ENCODE measurements at places on chromosomes 11 and 22.

DNA sequence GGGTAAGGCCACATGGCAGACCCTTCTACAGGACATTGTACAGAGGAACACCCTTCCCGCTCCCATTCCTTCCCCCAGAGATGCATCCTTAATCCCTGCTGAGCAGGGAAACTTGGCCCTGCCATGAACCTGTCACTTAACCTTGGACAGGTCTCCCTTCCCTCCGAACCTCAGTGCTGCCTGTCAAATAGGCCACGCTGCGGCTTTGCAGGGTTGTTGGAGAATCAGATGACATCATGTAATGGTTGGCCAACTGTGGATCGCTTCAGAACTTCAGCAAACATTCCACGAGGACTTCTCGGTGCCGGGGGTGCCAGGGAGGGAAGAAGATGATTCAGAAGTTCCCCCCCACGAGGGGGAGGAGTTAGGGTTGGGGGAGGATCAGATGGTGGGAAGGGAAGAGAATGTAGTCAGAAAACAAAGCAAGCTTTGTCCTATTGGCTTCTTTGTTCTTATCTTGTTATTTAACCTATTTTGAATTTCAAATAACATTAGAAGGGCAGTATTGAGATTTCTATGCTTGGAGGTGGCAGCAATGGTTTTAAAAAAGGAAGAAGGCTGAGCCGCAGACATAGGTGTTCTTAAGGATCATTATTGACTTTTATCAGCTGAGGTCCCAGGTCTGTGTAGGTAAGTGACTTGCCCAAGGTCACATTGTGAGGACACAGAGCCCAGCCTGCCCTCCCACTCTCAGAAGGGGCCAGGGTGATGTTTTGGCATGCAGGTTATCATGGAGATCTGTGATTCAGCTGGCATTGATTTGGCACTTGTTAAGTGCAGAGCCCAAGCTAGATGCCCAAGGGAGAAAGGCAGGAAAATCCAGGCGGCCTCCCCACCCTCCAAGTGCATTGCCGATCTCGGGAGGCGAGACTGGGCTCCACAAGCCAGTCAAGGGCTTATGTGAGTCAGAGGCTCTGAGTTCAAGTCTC lies 3.1 kb downstream of the CDC42EP1 start:
- no peak for DNase-seq

- DNase-seq, result no peak
Measured at GRCh38 chr11:77661670-77662069, 24.1 kb upstream of the CLNS1A start.

DNA sequence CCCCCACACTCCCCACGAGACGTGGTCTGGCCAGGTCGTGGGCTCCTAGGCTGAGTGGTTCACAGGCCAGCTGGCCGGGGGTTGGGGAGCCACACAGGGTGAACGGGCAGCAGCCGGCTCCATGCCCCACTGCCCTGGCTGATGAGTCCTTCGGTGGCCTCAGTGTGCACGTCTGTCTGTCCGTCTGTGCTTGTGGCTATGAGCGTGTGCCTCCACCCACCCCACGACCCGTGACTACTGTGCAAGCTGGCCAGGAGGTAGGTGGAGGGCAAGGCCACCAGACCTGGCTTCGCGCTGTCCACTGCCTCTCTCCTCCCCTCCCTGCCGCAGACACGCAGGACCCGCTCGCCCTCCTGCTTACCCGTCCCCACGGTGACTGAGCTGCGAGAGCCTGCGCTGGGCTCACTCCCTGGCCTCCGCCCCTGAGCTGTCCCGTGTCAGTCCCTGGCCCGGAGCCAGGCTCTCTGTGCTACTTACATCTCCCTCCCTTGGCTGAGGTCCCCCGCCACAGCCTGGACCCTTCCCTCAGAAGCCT lies 14.1 kb downstream of the CSDC2 start:
- DNase-seq, result no peak

- no peak for DNase-seq
Measured at GRCh38 chr22:28155808-28156207, 236.8 kb upstream of the PITPNB start.

- DNase-seq, result no peak
Measured at GRCh38 chr11:134714021-134714656, 302.1 kb upstream of the B3GAT1 start.

DNA sequence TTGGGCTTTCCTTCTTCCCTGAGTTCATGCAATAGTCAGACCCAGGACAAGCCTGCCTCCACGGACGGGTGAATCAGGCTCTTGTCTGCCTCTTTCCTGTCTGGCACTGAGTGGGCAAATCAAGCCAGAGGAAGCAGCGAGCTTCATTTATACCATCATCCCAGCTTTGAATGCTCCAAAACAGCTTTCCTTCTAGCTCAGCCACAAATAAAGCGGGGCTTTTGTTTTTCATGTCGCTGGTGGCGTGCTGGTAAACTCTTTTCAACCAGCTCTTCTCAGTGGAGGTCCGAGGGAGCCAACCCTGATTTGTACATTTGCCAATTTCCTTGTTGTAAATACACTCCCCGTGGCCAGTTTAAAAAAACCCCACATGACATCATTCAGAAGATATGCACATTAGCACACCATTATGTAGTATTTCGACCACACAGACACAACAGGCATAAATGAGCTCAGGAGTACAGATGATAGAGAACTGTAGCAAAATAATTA lies 8.6 kb downstream of the C11orf91 start:
- DNase-seq, result no peak

DNA sequence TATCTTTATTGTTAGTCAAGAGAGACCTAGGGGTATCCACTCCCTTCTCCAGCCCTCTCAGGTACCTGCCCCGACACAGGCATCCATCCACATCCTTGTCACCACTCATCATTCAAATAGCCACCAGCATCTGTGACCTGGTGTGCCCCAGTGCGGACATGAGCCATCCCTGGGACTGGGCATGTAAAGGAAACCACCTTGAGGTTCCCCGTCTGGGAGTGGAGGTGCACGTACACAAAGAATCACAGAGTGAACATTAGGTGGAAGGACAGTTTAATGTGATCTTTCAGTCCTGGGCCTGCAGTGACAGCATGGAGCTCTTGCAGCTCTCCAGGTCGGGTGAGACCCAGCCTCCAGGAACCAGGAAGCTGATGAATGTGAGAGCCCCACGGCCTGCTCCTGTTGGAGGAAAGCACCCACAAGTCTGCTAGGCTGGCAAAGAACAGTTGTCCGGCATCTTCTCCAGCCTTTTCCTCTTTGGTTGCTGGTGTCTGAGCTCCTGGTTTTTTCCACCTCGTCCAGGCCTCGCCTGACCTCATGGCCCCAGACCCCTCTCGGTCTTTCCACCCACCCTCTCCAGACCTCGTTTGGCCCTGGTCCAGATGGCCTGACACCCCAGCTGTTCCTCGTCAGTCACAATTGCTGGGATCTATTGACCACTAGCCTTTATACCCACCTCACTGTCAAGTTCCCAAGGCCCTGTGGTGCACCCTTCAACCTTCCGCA lies 16.5 kb downstream of the PSMD13 start:
- DNase-seq, result no peak

GRCh38 chr11:19268909-19269308 lies 28.2 kb upstream of the E2F8 start:
- no peak for DNase-seq

DNA sequence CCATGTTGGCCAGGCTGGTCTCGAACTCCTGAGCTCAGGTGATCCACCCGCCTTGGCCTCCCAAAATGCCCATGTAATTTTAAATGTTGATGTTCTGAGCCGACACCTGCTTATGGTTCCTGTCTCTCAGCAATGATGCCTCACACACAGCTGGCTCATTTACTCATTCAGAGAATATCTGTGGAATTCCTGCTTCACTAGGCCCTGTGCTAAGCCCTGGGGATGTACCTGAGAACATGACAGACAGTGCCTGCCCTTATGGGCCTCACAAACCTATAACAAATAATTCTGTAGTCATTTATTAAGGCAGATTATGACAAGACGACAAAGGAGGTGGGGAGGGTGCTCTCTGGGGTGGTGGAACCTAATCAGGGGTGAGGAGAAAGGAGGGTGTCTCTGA lies 93.7 kb downstream of the PRR5L start:
- no peak for DNase-seq

- DNase-seq, result no peak
Measured at GRCh38 chr11:128662076-128662475, 31.8 kb upstream of the FLI1 start.

DNA sequence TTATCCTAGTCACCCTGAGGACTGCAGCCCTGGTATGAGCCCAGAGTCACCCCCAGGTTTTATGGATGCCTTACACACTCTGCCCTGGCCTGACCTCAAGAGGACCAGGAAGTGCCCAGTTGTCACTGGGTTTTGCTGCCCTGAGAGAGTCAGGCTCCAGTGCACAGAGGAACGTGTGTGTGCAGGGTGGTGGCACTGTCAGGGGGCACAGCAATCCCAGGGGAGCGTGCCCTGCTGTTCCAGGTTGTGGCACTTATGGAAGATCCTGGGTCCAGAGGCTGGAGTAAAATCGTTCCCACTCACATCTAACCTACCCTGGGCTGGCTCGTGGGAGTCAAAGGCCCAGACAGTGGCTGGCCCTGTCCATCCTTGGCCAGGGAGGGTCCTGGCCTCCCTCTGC lies 7.6 kb downstream of the APOBEC3A start:
- no peak for DNase-seq

DNA sequence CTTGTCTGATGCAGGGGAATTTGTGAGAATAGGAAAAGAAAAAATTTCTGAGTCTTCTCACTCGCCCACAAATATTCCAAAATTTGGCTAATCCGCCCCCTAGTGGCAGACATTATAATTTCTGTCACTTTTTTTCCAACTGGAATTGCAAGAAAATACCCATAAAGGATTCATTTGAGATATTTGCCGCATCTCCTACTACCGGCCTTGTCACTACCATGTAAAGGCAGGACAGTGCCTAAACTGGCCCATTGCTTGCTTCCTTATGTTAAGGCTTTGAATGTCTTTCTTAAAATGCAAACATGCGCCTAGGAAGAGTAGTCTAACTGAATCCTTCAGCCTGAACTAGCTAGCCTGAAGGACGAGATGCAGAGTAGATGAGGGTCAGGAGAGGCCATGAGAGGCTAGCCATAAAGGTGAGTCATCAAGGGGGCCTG lies 9.3 kb upstream of the CEP295 start:
- DNase-seq, result no peak

- DNase-seq, result no peak
Measured at GRCh38 chr11:74307434-74307833, 4.0 kb downstream of the P4HA3 start.

- no peak for DNase-seq
Measured at GRCh38 chr22:45088576-45088975, 75.1 kb upstream of the NUP50 start.

- no peak for DNase-seq
Measured at GRCh38 chr22:45302751-45303150, 7.0 kb upstream of the FAM118A start.

DNA sequence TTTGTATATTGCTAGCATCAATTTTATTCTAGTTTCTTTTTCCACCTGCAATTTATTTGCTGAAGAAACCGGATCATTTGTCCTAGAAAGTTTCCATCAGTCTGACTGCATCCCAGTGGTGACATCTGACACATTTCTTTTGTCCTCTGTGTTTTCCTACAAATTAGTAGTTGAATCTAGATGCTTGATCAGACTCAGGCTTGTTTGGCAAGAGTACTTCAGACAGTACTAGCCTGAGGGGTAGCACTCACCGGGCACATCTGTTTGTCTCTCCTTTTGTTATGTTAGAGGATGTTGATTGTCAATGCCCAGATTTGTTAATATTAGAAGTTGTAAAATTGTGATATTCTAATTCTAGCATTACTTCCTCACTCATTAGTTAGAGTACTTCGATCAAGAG lies 204.8 kb downstream of the SWAP70 start:
- no peak for DNase-seq

DNA sequence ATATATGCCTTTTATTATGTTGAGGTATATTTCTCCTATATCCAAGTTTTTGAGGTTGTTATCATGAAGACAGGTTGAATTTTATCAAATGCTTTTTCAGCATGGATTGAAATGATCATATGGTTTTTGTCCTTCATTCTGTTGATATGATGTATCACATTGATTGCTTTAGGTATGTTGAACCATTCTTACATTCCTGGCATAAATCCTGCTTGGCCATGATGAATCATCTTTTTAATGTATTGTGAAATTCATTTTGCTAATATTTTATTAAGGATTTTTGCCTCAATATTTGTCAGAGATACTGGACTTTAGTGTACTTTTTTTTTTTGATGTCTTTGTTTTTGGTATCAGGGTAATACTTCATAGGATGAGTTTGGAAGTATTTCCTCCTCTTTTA lies 283.8 kb upstream of the C11orf87 start:
- no peak for DNase-seq

DNA sequence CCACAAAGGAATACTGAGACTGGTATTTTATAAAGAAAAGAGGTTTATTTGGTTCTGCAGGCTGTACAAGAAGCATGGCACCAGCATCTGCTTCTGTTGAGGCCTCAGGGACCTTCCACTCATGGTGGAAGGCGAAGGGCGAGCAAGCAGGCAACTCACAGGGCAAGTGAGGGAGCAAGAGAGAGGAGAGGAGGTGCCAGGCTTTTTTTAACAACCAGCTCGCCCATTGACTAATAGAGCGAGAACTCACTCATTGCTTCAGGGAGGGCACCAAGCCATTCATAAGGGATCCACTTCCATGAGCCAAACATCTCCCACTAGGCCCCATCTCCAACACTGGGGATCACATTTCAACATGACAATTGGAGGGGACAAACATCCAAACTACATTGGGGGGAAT lies 1.2 kb downstream of the PTS start:
- DNase-seq, result no peak

- DNase-seq, result no peak
Measured at GRCh38 chr11:8149726-8150125, 19.1 kb downstream of the RIC3 start.

DNA sequence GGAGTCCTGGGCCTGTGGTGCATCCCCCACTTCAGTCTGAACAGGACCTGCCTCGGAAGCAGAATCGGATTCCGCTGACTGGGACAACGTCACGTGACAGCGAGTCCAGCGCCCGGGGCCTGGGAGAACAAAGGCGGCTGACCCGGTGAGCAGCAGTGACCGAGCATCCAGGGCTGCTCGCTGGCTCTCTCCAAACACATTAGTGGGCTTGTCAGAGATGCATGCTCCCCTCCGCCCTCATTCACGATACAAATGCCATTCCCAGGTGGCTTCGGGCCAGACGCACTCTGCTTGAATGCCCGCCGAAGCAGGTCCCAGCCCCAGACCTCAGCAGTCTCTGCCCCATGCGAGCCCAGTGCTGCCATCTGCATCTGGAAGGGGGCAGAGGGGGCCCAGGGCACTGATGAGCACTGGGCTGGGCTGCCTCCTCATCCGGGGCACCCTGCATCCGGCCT lies 91.0 kb downstream of the WNT7B start:
- no peak for DNase-seq

DNA sequence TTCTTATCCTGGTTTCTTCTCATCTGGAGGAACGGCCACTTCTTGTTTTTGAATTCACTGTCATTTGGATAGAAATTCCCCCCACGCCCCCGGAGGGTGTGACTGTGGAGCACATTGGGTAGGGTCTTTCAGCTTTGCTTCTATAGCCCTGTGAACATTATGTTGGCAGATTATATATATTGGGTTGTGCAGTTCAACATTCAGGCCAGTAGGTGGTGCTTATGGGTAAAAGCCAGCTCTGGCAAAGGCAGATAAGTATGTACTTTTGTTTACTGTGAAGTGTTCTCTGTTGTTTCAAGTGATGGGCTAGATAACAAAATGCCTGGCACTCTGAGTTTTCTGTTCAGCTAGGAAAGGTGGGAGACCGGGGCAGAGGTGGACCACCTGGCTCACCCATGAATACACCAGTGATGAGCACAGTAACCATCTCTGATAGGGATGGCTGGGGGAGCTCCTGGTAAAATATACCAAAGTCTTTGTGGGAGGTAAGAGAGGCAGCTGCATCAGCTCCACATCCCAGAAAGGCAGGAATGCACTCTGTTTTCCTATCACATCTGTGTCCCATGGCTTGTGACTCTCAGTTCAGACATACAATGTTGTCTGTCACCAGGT lies 1348.2 kb upstream of the RAG2 start:
- DNase-seq, result no peak

- DNase-seq, result no peak
Measured at GRCh38 chr22:44581096-44581435, 83.0 kb upstream of the RTL6 start.
